ENCODE measurements at places on chromosomes 5 and 9.
A peak's percentile ranks its signal among the peaks of the same experiment; 100 is the strongest.

DNA sequence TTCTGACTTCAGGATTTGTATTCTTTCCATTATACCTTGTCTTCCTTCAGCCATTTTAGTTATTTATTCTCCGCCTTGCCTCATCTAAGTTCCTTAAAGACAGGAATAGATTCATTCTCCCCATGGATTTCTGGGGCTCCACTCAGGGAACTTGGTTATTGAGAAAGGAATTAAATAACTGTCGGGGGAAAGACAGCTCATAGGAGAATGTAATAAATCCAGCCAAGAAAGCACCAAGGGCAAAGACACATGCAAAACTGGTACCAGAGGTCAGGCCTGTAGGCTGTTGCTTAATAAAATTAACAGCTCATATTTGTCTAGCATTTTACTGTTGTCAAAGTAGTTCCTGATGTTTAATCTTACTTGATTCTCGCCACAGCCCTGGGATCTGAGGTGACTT is 357.2 kb downstream of the TMEM38B start:
- no peak for DNase-seq

DNA sequence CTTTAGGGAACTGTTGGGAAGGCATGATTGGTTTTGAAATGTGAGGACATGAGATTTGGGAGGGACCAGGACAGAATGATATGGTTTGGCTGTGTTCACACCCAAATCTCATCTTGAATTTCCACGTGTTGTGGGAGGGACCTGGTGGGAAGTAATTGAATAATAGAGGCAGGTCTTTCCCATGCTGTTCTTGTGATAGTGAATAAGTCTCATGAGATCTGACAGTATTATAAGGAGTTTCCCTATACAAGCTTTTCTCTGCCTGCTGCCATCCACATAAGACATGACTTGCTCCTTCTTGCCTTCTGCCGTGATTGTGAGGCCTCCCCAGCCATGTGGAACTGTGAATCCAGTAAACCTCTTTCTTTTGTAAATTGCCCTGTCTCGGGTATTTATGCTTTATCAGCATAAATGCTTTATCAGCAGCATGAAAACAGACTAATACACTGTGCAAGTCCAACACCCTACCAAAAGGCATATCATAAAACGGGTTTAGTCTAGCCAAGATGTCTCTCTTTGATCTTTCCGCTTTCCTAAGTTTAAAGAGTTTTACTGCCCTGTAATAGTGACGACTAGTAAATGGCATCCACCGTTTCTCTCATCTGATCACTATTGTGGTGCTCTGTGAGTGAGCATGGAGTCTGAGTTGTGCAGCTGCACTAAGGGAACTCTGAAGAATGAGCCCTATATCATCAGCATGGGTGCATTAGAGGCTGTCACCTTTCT is 12.9 kb upstream of the ZNF782 start:
- DNase-seq = no peak

GRCh38 chr5:57665146-57665936 is 182.7 kb upstream of the ACTBL2 start:
- DNase-seq = no peak

DNA sequence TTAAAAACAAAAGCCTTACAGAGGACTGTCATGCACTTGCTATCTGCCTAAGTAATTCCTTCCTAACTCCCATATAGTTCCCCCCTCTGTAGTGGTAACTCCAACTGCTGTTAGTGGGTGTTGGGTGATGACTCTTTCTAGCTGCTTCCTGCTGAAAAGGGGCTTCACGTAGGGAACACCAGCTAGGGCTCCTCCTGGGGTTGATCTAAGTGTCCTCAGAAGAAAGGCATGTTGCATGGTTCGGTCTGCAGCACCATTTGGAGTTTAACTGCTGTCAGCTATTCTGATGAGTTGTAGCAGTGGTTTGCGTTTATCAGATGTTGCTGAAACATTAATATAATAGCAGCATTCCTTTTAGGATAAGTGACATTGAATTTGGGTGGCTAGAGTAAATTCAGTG is 281.9 kb upstream of the TUSC1 start:
- DNase-seq = no peak

GRCh38 chr9:14662060-14662453 is 31.2 kb downstream of the ZDHHC21 start:
- no peak for DNase-seq

DNA sequence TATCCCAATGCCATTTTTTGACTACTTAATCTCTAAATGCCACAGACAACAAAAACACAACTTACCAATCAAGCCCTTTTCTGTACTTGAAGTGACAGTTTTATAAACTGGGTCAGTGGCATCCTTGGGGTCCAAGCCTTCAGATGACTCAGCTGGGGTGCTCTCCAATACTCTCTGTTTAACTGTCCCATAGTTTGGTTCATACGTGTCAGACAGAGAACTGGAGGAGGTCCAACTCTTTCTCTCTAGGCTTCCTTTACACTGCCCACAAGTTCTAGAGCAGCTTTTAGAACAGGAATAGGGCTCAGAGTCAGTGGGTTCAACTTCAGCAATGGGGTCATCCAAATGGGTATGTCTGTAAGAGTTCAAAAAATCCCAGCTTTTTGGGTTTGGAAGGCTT is 166.9 kb downstream of the CDC42SE2 start:
- no peak for DNase-seq

- DNase-seq = no peak
These were observed 1.0 kb downstream of the GABRB2 start for GRCh38 chr5:161545344-161546094.

- no peak for DNase-seq
These were observed 142.1 kb upstream of the DAB2 start for GRCh38 chr5:39566891-39567290.

- no peak for DNase-seq
These were observed 730 bp upstream of the GZMA start for GRCh38 chr5:55101556-55102276.

DNA sequence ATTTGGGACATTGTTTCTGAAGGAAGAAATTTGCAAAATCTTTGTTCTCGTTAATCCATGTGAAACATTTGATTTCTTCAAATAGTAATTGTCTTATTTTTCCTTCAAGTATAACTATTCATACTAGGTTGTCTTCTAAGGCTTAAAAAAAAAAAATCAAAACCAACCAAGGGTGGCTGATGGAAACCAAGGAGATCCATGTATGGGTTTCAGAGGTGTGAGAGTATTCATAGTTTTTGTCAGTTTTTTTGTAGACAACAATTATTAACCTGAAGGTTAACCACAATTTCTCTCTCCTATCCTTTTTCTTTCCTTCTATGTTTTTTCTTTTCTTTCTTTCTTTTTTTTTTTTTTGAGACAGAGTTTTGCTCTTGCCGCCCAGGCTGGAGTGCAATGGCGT is 35.4 kb downstream of the KDM4C start:
- no peak for DNase-seq

DNA sequence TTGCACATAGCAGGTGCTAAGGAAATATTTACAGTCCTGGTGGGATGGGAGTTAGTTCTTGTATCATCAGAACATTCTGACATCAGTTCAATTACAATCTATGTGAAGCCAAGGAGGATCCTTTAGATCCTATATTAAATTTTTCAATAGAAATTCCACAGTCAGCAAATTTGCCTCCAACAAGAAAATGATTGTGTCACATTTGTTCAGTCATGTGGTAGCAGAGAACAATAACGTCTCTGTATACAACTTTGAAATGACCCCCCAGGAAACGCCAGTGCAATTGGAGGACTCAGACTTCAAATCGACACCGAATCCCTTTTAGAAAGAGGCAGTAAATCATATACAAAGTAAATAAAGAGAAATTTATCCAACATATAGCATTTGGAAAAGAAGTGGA is 392.1 kb downstream of the DTWD2 start:
- DNase-seq = no peak

- no peak for DNase-seq
These were observed 21.9 kb upstream of the TRIM52 start for GRCh38 chr5:181282874-181283273.

- DNase-seq = no peak
These were observed 73.5 kb downstream of the PTPN3 start for GRCh38 chr9:109424618-109425017.

- DNase-seq = no peak
These were observed 1967.0 kb upstream of the CDH9 start for GRCh38 chr5:29005386-29005785.

- DNase-seq = no peak
These were observed 287.5 kb downstream of the MED10 start for GRCh38 chr5:6090838-6091237.

- DNase-seq = peak; percentile 28
These were observed 117.9 kb upstream of the LPCAT1 start for GRCh38 chr5:1641560-1642166.

DNA sequence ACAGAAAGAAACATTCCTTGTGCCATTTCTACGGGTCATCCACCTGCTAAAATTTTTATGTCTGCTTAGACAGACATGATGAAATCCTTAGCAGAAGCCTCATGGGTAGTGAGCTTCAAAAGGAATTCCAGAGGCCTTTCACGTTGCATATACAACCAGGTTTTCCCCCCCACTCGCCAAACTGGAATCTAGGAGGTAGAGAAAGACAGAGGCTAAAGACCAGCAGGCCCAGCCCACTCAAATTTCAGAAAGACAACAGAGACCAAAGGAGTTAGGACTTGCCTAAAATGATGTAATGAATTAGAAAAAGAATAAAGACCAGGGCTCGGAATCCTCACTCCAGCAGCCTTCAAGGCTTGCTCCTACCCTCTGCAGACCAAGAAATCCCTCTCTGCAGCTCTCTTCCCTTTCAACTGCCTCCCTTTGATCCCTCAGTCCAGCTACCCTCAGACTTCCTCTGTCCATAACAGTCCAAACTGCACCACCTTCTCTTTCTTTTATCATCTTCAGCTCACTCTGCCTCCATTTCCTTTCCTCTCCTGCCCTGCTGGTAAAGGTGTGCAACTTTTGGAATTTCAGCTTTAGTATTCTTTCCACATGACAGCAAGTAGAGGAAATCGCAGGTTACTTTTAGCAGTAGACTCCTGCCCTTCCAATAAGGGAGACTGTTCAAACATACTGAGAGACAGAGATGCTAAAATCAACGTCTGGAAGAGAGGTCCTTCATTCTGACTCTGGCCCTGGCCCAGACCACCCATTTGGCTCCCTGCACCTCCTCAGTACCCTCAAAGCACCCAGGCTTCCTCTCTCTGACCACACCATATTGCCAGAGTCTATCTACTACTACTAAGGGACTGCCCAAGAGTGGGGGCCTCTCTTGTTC is 8.9 kb downstream of the B4GALT1 start:
- DNase-seq = no peak

- no peak for DNase-seq
These were observed 444.0 kb upstream of the PTGER4 start for GRCh38 chr5:40235471-40236400.

- DNase-seq = no peak
These were observed 72.6 kb upstream of the GALNT10 start for GRCh38 chr5:154117930-154118329.

- DNase-seq = no peak
These were observed 103.1 kb downstream of the CEMIP2 start for GRCh38 chr9:71665247-71665646.

- DNase-seq = no peak
These were observed 1.4 kb upstream of the KDM3B start for GRCh38 chr5:138351056-138351455.

GRCh38 chr9:27442464-27442863 is 81.6 kb upstream of the IFNK start:
- no peak for DNase-seq

DNA sequence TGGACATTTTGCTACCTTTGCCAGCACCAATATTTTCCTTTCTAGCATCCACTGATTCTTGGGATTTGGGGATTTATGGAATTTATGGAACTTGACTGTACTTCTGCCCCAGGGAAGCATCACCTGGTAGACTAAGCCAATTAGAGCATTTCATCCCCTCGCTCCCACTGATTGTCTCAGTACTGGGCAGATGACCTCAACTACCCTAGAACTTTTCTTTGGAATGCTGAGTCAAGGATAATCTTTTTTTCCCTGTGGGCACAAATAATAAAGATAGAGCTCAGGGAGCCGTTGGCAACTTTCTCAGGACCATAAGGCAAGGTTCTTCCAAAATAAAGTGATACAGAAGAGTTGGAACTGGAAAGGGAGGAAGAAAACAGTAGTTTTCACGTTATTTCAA is 438.4 kb downstream of the PLK2 start:
- DNase-seq = no peak

GRCh38 chr5:66358741-66359140 is 214.6 kb downstream of the SREK1 start:
- no peak for DNase-seq

GRCh38 chr5:134113363-134113889 is 1.1 kb upstream of the TCF7 start:
- no peak for DNase-seq

- DNase-seq = no peak
These were observed 76.2 kb downstream of the SH3TC2 start for GRCh38 chr5:148986636-148987035.

DNA sequence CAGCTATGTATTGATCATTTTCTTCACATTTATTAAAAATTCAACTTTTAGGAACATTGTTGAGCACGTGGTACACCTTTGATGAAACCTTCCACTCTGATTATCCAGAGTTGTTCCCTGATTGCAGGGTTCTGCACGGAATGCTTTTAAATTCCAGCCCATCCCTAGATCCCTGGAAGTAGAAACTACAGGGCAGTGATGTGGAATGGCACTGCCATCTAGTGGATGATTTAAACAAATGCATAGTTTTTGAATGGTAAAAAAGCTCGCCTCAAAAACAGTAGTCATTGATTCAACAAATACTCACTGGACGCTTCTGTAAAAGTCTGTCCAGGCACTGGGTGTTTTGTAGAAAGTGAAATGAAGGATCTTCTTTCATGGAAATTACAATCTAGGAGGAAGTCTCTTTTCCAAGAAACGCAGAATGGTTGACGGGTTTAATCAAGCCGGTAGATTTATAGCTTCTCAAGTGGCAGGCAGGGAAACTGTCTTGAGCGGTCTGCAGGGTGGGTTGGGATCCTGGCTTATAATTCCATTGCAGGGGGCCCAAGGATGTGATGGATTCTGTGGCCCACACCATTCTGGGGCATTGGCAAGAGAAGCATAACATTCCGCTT is 118.4 kb downstream of the ARHGAP26 start:
- no peak for DNase-seq

DNA sequence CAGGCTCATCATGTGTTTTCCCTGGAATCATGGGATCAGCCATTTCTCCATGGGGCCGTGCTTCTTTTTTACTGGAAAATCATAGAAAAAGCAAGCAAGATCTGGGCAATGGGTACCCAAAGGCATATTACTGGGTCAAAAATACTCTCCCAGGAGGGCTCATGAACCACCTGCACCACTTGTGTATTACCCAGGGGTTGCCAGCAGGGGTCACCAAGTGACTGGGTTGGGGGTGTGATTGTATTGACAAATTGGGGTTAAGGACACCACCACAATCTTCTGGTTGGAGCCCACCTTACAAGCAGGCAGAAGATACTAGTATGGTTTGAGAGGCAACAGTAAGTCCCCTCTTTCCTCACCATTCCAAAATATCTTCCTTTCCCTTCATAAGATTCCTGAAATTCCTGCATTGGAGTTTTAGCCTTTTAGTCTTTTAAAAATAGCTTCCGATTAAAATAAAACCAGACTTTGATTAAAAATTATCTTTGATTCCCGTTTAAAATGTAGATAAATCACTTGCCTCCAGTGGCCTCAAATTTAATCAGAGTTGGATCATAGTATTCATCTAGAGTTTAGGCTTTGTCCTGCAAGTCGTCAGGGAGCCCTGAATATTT is 603.3 kb downstream of the KIF4B start:
- peak; percentile 30 for DNase-seq

All from activated CD4-positive, alpha-beta T cell treated with anti-CD3 and anti-CD28 coated beads, Interleukin-2, amount 50 U/mL, for 24 hours (primary cell).